ENCODE measurements at places on chromosomes 16 and 17. TPM values are rescaled to one million over a fixed set of nuclear protein-coding genes. Genes with fewer than 3 reads are reported as not detected.
A peak's percentile ranks its signal among the peaks of the same experiment; 100 is the strongest.

DNA sequence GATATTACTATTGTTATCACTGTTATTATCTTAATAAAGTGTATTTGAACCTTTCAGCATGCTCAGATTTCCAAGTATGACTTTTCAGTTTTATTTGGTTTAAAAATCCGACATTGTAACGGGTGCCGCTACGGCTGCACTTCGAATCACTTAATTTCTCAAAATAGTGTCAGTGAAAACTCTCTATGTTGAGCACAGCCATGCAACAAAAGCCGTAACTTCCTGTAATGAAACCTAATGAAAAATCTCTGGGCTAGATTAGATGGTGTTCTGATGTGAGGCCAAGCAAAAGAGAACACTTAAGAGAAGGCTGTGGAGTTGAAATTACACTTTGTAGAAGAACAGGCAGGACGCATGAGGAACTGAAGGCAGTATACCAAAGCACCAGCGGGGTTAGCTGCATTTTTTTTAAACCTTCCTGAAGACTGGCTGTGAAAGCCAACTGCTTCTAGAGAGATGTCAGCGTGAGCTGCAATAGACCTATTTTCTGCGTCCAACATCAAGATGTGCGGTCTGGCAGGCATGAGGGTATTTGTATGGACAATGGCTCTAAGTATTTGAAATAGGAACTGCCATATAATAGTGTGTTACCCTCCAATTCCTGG, 1545.0 kb upstream of the GOT2 start:
- H3K36me3 ChIP-seq, result no peaks in the 10 kb centered on the region
- no peaks in the 10 kb centered on the region for H3K27me3 ChIP-seq
- no peak overlapping the region for H3K27ac ChIP-seq

The SLC5A11 gene
- not detected for total RNA-seq

The MTSS2 gene
- 38.5 TPM for total RNA-seq

DNA sequence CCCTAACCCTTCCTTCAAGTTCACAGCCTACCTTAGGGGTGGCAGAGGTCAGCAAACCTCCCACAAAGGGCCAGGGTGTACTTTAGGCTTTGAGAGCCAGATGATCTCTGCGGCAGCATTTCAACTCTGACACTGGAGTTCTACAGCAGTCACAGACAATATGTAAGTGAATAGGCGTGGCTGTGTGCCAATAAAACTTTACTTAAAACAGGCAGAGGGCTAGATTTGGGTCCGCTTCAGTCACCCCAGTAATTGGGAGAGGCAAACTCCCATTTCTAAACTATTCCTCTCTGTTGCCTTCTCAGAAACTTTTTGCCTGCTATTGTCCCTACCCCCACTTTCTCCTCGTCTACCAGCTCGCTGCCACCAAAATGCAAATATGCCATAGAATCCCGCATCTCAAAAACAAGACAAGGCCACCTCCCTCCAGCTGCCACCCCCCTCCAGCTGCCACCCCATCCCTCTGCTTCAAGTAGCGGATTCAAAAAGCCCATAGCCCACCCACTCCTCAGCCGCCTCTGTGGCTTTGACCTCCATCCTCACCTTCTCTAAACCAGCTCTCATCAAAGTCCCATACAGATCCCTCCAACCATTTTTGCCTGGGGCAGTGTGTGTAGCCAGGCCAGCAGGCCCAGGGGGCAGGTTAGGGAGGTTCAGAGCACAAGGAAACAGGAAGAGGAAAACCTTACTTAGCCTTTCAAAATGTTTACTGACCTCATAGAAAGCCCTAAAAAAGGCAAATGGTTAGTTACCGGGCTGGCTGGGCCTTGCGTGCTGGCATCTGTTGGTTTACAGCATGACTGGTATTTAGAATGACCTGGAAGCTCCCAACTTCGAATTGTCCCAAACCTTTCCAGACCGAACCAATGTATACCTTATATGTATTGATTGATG, 19.9 kb upstream of the DNAH17 start:
- H3K27me3 ChIP-seq, result no peaks in the 10 kb centered on the region
- no peaks in the 10 kb centered on the region for H3K4me1 ChIP-seq
- no peak overlapping the region for H3K27ac ChIP-seq
- H3K4me3 ChIP-seq, result no peak overlapping the region
- no peaks in the 10 kb centered on the region for H3K36me3 ChIP-seq

DNA sequence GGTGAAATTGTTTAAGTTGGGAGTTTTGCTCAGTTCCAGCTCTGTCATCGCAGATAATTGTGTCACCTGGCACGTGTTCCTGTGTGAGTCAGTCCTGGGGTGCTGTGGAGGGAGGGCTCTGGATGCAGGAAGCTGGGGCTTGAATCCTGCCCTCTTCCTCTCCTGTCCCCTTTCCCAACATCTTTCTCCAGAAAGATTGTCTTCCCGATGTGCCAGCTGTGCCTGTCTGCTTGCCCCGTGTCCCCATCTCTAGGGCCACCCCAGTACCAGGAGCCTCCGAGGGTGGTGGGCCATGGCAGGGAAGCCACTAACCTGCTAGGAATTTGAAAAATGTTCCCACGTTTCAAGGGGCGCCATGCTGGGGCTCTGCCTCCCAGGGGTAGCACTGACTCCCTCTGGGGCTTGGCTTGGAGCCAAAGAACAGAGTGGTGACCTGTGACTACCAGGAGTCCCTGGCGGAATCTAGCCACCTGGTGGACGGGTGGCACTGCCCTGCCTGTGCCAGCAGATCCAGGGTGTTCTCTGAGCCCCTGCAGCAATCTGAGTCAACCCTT, 198.1 kb downstream of the ENGASE start:
- H3K4me3 ChIP-seq, result no peak overlapping the region
- DNase-seq, result peak; percentile 60
- H3K27me3 ChIP-seq, result no peaks in the 10 kb centered on the region
- no peaks in the 10 kb centered on the region for H3K4me1 ChIP-seq
- no peak overlapping the region for H3K27ac ChIP-seq

DNA sequence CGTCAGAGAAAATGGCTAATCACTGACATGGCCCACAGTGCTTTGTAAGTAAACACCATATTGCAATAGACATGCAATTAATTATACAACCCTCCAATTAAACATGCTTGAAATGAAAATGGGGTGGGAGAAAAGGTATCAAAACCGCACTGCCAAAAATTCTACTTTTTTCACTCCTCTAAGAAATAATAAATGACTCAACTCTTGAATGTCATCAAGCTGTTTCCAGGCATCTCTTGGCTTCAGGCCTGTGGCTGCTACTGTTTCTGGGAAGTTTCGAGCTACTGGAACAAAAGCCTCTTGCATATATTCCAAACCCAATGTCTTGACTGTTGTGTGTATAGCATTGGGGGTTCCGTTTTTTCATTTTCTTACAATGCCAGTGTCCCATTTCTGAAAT, 412.6 kb downstream of the RBFOX1 start:
- no peaks in the 10 kb centered on the region for H3K36me3 ChIP-seq
- H3K27ac ChIP-seq, result no peak overlapping the region
- no peak overlapping the region for H3K4me3 ChIP-seq
- no peak for DNase-seq
- no peaks in the 10 kb centered on the region for H3K27me3 ChIP-seq

DNA sequence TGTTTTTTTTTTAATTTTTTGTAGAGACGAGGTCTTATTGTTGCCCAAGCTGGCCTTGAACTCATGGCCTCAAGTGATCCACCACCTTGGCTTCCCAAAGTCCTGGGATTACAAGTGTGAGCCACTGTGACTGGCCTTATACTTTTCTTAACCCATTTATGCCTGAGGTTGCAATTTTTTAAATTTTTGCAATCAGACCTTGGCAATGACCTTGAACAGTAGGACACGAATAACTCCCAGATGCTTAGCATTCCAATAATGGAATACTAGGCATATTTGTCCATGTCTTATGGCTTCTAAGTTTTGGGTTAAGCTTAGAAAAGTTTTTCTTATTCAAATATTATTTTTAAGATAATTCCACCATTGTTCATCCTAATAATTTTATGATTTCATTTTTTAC, 28.3 kb upstream of the TMEM97 start:
- no peaks in the 10 kb centered on the region for H3K4me1 ChIP-seq
- H3K4me3 ChIP-seq, result no peak overlapping the region
- no peaks in the 10 kb centered on the region for H3K27me3 ChIP-seq
- no peak for DNase-seq

DNA sequence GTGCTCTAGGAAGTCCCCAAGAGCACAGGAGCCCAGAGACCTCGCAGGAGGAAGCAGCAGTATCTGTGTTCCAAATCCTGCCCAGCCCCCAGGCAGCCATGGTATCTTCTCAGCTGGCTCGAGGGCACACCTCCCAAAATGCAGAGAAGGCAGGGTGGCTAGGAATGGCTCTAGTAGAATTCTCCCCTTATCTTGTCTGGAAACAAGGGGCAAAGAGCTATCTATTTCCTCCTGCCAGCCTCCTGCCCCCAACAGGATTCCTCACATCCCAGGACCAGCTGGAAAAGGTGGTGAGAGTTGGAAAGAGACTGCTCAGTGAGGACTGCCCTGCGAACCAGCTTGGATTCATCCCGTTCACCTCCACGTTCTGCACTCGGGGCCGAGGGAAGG, 8.6 kb upstream of the TSPOAP1 start:
- H3K27ac ChIP-seq, result peak overlapping the region; percentile 28
- no peaks in the 10 kb centered on the region for H3K27me3 ChIP-seq
- no peak for DNase-seq
- no peaks in the 10 kb centered on the region for H3K4me1 ChIP-seq
- H3K4me3 ChIP-seq, result no peak overlapping the region
- H3K36me3 ChIP-seq, result no peaks in the 10 kb centered on the region

DNA sequence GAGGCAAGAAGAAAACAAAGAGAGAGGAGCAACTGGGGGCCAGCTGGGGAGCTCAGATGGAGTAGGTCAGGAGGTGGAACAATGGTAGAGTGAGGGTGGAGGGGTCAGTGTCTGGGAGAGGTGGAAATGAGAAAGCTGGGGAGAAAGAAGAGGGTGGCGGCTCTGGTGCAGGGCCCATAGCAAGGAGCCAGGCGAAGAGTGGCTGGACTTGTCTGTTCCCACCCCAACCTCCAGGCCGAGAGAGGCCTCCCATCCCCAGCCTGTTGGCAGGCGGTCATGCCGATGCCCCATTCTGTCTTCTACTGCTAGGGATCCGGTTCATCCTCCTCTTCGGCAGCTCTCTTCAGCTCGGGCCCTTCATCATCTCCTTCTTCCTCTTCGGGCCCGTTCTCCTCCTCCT, 31.3 kb downstream of the AP1G1 start:
- no peak overlapping the region for H3K27ac ChIP-seq
- peaks cover 14% of the 10 kb centered on the region for H3K36me3 ChIP-seq
- no peak overlapping the region for H3K4me3 ChIP-seq
- no peak for DNase-seq
- peaks cover 9% of the 10 kb centered on the region for H3K4me1 ChIP-seq
- H3K27me3 ChIP-seq, result no peaks in the 10 kb centered on the region

The IL32 gene
- 24.0 TPM for total RNA-seq

GRCh38 chr16:11650641-11651591, 17.3 kb upstream of the SNN start:
- H3K27me3 ChIP-seq, result no peaks in the 10 kb centered on the region
- DNase-seq, result no peak
- H3K27ac ChIP-seq, result no peak overlapping the region
- H3K4me3 ChIP-seq, result no peak overlapping the region
- no peaks in the 10 kb centered on the region for H3K36me3 ChIP-seq

The HP gene
- total RNA-seq, result 19.9 TPM

DNA sequence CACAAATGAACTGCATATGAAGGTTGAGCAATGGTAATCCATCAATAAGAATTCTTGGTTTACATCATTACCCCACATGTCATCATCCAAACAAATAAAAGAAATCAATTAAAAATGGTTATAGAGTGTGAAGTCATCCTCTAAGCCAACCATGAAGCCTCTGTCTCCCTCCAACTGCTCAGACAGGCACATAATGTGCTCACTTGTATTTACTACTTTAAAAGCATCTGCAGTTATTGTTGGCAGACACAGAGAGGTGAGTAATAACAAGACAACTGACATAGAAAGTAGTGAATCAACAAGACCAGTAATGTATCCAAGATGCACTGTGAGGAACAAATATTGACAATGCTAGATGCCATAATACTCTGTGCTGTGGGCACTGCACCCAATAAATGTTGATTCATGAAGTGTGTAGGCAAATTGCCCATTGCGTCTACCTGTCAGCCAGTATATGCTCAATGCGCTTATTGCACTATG, 20.0 kb downstream of the ADAMTS18 start:
- H3K36me3 ChIP-seq, result no peaks in the 10 kb centered on the region
- H3K4me3 ChIP-seq, result no peak overlapping the region
- no peaks in the 10 kb centered on the region for H3K4me1 ChIP-seq
- no peak for DNase-seq

GRCh38 chr16:87236516-87237115, 80.6 kb downstream of the C16orf95 start:
- no peak overlapping the region for H3K27ac ChIP-seq
- no peaks in the 10 kb centered on the region for H3K4me1 ChIP-seq
- H3K4me3 ChIP-seq, result no peak overlapping the region
- H3K27me3 ChIP-seq, result no peaks in the 10 kb centered on the region

- no peak overlapping the region for H3K4me3 ChIP-seq
- no peak overlapping the region for H3K27ac ChIP-seq
- H3K36me3 ChIP-seq, result no peaks in the 10 kb centered on the region
- no peak for DNase-seq
- H3K27me3 ChIP-seq, result no peaks in the 10 kb centered on the region
- no peaks in the 10 kb centered on the region for H3K4me1 ChIP-seq
Measured at GRCh38 chr16:73265935-73266334, 218.0 kb upstream of the ZFHX3 start.

The KRTAP16-1 gene
- total RNA-seq, result not detected

- no peaks in the 10 kb centered on the region for H3K36me3 ChIP-seq
- H3K27ac ChIP-seq, result no peak overlapping the region
- no peak overlapping the region for H3K4me3 ChIP-seq
- no peaks in the 10 kb centered on the region for H3K27me3 ChIP-seq
- no peak for DNase-seq
- H3K4me1 ChIP-seq, result no peaks in the 10 kb centered on the region
Measured at GRCh38 chr17:6303664-6304063, 131.3 kb downstream of the AIPL1 start.

The TACO1 gene
- total RNA-seq, result 16.7 TPM

- no peaks in the 10 kb centered on the region for H3K36me3 ChIP-seq
- DNase-seq, result no peak
- H3K4me1 ChIP-seq, result no peaks in the 10 kb centered on the region
- H3K27me3 ChIP-seq, result no peaks in the 10 kb centered on the region
Measured at GRCh38 chr16:52552643-52553042, 5.7 kb upstream of the TOX3 start.

The BCO1 gene
- total RNA-seq, result not detected

The ACSM2B gene
- 2.3 TPM for total RNA-seq

The CHRNE gene
- 0.45 TPM for total RNA-seq

DNA sequence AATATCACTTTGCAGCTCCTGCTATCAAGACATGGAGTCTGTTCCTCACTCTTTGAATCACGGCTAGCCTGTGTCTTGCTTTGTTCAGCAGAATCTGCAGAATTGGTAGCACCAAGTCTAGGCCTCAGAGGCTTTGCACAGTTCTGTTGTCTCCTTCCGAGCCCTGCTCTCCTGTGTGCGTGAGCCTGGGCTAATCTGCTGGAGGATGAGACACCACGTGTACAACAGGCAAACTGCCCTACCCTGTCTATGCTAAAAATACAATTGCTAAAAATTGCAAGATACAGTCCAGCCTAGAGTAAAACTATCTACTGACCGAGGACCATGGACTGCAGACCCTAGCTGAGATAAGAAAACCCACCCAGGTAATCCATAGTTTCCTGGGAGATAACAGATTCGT, 484.7 kb downstream of the NPIPA7 start:
- H3K36me3 ChIP-seq, result no peaks in the 10 kb centered on the region
- no peaks in the 10 kb centered on the region for H3K4me1 ChIP-seq
- H3K27ac ChIP-seq, result no peak overlapping the region
- no peak for DNase-seq
- no peaks in the 10 kb centered on the region for H3K27me3 ChIP-seq

Data from thyroid gland (tissue), 4 donors.